ENCODE measurements at places on chromosomes 4 and X. TPM values are rescaled to one million over a fixed set of nuclear protein-coding genes. Genes with fewer than 3 reads are reported as not detected.
A peak's percentile ranks its signal among the peaks of the same experiment; 100 is the strongest.

DNA sequence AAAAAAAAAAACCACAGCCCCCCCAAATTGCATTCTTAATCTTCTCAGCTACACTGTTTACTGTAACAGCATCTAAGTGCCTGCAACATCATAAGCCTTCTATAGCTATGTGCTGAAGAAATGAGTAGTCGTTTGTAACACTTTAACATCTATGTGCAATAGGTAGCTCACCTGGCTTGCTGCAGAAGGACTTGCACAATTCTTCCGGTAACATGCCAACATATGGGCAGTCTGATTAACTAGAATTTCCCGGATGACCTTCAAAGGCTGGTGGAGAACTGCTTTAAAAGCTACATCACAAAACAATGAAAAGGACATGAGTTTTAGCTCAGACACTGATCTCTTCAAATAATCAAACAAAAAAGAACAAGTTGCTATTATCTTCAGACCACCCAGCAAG is 52.9 kb downstream of the METTL14 start:
- no peak for DNase-seq

The ZNF674 gene
- 3.3 TPM for total RNA-seq

GRCh38 chr4:122203407-122203806 is 51.3 kb downstream of the BLTP1 start:
- no peak for DNase-seq

- DNase-seq = peak; percentile 75
These were observed 98.4 kb upstream of the TENM3 start for GRCh38 chr4:182144626-182145333.

- DNase-seq = peak; percentile 71
These were observed 23.5 kb downstream of the TLR10 start for GRCh38 chr4:38759113-38759789.

DNA sequence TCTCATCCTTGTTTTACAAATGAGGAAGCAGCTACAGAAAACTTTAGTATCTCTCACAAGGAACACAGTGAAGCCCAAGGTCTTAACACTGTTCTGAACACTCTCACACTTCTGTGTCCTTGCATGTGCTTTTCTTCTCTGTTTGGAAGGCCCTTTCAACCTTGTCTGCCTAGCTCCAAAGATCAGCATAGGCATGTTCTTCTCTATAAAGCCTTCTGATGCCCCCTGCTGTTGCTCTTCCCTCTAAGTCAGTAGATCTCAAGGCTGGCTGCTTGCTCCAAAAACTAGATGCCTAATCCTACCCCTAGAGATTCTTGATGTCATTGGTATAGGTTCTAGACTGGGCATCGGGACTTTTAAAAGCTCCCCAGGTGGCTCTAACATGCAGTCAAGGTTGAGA is 5.9 kb downstream of the APOO start:
- peak; percentile 90 for DNase-seq

DNA sequence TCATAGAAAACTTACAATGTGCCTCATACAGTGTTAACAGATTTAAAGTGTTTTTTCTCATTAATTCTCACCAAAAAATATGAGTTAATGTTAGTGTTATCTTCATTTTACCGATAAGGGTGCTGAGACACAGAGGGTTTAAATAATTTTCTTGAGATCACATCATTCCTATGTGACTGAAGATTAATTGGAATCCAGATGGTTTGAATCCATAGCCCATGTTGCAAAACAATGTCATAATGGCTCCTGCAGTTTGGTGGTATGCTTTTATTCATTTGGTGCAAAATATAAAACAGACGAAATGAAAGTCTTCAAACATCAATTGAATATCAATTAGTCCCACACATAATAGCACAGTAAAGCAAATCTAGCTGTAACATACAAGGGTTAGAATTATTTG is 512.2 kb downstream of the FSTL5 start:
- DNase-seq = no peak

DNA sequence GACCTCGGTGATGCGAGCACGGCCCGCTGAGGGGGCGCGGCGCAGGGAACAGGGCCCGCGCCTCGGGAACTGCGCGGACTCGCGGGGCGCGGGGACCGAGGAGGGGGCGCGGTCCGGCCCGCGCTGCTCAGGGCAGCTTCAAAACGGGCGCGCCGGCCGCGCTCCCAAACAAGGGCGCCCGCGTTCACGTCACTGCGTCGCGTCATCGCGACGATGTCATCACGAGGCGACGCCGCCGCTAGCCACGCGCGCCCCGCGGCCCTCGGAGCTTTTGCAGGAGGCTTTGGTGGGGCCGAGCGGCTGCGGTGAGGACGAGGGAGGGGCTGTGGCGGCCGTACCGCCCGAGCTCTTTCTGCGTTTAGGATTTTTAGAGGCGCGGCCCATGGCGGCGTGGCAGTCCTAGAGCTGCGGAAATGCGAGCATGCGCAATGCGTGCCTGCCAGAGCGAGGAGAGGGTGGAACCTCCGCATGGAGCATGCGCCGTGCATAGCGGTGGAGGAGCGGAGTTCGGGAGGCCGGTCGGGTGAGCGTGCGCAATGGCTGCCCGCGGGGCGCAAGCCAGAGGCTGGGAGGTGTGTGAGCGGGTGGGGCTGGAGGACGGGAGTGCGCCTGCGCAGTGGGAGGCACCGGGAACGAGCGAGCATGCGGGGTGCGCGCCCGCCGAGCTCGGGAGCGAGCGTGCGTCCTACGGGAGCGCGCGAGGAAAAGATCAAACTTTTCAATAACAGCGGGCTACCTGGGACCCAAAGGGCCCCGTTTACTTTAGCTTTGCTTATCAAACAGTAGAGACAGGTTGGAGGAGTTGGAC is at the start of gene PPP2R3B:
PPP2R3B (minus strand) TSS at position 140 of the 808 bp plus-strand sequence. CDS start 216 bp downstream, outside the sequence.
- DNase-seq = peak; percentile 99

The MAGEA1 gene
- not detected for total RNA-seq

The TGIF2LX gene
- not detected for total RNA-seq

The WDR17 gene
- 1.1 TPM for total RNA-seq

DNA sequence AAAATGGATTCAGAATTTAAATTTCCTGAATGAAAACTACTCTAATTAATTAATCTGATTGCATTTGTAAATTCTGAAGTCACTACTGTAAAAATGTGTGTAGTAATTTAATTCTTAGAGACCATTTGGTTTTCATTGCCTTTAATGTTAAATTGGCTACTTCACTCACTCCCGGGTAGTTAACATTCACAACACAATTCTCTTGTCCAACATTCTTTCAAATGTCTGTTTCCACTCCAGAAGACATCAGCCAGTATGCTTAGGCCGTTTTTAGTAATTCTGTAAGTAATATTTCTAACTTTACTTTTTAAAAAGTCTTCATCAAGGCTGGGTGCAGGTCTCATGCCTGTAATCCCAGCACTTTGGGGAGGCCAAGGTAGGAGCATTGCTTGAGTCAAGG is 21.3 kb upstream of the USP46 start:
- DNase-seq = no peak

- no peak for DNase-seq
These were observed at the start of gene TASL for GRCh38 chrX:30577362-30577991. Gene TASL (minus strand): TSS chrX:30577766. CDS start chrX:30560355, 17,411 bp downstream.

DNA sequence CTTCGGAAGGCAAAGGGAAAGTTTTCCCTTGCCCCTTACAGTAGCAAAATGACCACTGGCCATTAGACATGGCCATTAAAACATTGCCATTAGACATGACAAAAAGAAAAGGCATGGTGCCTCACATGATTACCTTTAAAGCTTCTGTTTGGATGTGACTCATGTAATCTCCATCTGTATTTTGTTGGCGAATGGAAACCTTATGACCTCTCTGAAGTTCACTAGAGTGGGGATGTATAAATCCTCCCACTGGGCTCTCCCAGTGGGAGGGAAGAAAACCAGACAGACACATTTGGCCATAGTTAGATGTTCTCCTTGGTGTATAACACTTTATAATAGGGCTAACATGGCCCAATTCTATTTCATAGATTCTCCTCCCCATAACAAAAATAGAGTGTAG is 152.6 kb downstream of the MAGEB17 start:
- no peak for DNase-seq

The CT45A7 gene
- not detected for total RNA-seq

DNA sequence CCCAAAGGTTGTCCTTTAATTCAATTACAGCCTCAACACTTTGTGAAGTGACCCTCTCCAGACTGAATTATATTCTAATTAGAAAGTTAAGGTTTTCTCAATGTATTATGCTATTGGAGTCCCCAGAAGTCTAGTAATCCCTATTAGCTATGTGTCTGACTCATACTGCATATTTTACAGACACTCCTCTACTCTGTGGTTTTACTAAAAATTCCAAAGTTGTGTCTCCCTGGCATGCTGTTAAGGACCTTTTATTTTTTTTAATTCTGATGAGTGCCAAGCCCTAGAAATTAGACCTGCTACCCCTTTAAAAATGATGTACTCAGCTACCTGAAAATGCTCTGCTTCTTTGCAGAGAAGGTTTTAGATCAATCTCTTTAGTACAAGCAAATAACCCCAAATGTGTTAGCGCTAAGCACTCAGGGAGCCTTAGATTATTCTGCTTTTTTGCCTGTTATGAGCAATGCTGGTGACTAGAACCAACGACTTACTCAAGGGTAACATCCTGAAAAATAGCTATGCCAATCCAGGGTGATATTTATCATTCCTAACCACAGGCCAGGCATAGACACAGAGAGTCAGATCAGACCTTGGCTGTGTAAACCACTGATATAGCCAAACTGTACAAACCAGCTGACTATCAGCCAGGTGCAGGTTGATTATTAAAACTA is 26.1 kb upstream of the CXCL13 start:
- no peak for DNase-seq

GRCh38 chrX:2819345-2820135 is 9.2 kb upstream of the GYG2 start:
- DNase-seq = peak; percentile 58

- DNase-seq = peak; percentile 58
These were observed 145.0 kb downstream of the SOWAHB start for GRCh38 chr4:76752861-76753501.

DNA sequence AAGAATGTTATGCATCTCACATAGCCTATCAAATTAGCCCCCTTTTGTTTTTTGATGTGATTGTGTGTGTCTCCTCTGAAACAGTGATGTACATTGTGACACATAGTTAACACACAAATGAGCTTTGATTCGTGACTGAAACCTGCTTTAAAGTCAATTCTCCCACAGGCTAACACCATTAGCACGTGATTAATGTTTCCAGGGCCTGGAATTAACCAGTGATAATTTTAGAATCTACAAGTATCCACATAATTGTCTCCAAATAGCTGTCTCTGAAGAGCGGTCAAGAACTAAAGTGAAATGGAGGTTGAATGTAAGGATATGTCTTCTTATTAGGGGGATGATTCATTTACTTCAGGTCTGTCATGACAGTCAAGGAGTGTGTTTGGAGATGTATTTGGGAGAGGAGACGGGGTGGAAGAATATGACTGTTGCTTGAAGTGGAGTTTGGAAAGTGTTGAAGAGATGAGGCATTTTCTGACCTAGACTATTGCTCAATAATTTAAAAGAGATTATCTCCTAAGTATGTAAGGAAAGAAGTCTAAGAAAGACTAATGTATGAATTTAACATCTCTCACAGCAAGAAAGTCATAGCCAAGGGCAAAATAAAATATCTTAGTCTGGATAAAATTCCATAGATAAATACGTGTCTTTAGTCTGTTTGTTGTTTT is 13.7 kb upstream of the RASGEF1B start:
- no peak for DNase-seq

The HS6ST2 gene
- total RNA-seq = 18.5 TPM

DNA sequence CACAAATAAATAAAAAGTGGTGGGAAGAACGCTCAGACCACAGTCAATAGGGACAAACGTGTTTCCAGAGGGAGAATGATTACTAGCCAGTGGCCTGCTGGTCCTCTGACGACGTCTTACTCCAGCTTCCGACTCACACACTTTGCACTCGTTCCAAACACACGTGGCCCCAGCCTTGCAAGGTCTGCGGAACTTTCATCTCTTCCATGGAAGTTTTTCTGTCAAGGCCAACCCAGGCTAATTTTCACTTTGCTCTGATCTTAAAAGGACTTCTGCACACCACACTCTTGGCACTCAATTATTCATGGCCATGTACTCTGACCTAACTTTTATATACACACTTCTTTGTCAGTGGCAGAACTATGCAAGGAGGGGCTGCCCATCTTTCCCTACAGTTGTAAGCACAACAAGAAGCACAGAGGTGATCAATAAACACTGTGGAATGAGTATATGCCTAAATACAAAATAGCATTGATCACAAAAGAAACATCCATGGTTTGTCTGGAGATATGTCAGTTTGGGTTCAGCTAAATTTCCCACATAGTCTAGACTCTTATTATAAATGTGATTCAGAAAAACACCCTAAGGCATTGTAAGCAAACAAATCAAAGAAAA is 69.4 kb downstream of the STX18 start:
- no peak for DNase-seq

- no peak for DNase-seq
These were observed 90.5 kb upstream of the TRIM2 start for GRCh38 chr4:153113838-153114105.

DNA sequence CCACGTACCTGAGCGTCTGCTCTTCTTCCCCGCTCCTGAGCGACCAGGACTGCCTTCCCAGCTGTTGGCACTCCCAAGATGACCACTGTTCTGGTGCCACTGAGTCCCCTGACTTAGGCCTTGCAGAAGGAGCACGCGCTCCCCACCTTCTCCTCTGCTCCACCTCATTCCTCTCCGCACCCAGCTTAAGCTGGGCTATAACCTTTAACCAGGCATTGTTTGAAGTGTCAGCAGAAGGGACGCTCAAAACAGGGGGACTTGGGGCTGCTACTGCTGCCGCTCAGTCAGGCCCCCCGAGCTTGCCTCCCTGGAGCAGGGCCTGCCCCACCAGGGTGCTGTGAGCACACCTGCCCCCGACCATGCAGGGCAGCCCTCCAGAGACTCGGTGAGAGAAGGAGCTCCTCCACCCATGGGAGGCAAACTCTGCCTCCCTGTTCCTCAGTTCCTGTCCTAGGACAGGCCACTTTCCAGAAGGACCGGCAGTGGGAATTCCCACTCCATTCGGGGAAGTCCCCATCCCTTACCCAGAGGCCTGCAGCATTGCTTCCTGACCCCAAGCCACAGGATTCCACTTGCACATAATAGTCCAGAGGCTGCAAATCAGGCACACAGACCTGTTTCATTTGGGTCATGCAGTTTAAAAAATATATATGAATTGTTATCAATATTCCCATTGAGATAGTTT is 99.7 kb upstream of the ENPP6 start:
- no peak for DNase-seq

The SPANXA1 gene
- total RNA-seq = not detected

DNA sequence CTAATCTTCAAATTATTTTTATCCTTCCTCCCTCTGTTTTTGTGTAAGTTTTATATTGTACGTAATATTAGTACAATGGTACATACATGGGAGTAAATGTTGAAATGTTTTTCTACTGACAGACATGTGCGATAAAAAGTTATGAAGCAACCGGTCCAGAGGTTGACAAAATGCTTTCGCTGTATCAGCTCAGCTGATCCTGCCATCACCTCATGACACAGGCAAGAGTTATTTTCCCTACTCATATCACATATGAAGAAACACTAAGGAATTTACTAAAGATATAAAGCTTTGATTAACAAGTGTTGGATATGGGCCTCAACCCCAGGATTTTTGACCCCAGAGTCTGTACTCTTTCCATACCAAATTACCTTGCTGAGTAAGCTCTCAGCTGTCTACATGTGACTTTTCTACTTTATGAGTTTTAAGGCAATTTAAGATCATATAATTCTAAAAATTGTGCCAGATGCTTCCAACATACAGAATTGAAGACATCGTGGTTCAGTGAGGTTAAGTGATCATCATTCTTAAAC is 50.0 kb downstream of the CLCN5 start:
- DNase-seq = peak; percentile 10

The CFAP99 gene
- not detected for total RNA-seq

GRCh38 chrX:46744009-46744408 is 14.9 kb downstream of the SLC9A7 start:
- no peak for DNase-seq

GRCh38 chrX:24156177-24156576 is 6.6 kb downstream of the ZFX start:
- no peak for DNase-seq

The PAGE2 gene
- not detected for total RNA-seq

Measured in hepatocyte (in vitro differentiated cells).